Esophagus muscularis mucosa (tissue), 4 donors: ENCODE measurements at places on chromosomes 7 and 10.

DNA sequence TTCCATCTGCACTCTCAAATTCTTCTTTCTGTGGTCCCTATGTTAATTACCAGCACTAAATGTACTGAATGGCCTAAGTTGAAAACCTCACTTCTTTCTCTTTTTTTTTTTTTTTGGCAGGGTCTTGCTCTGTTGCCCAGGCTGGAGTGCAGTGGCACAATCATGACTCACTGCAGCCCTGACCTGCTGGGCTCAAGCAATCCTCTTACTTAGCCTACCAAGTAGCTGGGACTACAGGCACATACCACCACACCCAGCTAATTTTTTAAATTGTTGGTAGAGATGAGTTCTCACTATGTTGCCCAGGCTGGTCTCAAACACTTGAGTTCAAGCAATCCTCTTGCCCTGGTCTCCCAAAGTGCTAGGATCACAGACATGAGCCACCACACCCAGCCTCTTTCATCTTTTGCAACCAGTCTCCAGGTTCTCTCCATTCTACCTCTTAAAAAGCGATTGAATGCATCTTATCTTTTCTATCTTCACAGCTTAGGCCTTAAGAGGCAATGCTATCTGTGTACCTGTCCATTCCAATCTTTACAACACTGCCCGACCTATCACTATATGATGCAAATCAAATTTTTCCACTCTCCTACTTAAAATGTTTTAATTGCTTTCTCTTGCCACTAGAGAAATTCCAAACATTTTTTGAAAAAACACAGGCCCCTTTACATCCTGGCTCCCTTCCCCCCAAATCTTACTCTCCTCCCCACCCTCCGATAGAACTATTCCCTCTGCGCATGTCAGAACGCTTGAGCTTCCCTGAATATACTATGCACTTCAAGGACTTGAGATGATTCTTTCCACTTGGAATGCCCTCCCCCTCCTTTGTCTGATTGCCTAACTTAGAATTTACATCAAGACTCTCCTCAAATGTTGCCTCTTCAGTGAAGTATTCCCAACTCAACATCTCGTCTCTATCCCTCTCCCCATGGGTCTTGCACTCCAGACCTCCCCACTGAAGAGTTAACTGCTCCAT lies 6.0 kb downstream of the ICA1 start:
- DNase-seq = no peak

DNA sequence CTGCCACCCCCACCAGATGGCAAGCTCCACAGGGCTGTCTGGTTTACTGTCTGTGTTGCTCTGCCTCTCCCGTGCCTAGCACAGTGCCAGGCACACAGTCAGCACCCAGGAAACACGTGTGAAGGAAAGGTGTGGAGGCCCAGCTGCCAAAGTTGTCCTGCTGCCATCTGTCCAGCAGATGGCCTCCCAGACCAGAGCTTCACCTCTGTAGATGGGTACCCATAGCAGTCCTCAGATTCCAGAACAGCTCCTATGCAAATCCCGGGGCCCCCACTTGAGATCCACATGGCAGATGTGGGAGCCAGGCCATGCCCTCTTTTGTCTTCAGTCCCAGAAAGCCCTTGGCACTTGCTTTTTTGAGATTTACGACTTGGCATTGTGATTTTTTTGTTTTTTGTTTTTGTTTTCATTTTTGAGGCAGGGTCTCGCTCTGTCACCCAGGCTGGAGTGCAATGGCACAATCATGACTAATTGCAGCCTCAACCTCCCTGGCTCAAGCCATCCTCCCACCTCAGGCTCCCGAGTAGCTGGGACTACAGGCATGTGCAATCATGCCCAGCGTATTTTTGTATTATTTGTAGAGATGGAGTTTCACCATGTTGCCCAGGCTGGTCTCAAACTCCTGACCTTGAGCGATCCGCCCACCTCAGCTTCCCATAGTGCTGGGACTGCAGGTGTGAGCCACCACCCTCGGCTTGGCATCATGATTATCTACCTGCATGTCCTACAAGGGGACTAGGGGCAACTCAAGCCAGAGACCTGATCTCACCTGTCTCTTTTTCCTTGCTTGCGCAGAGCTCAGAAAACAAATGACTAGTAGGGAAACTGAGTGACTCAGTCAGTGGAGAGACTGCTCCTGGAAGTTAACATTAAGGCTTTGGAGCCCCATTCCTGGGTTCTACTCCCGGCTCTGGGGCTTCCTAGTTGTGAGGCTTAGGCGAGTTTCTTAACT lies 16.9 kb upstream of the PALD1 start:
- no peak for DNase-seq

DNA sequence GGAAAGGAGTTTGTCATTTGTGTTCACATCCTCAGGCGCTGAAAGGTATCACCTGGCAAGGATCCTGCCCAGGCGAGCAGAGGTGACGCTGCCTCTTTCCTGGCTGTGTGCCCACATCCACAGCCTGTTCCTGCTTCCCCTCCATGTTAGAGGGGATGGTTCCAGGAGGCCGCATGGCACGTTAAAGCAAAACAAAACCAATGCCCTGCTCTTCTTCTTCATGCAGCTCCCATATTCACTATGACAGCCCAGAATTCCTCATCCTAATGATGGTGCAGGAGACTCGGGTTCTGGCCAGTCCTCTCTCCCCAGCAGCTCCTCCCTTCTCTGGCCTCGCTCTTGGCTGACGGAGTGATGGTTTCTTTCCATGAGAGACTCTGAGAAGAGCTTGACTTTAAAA lies 678.5 kb upstream of the ANKRD30A start:
- no peak for DNase-seq

GRCh38 chr7:67764289-67764688 lies 767.7 kb downstream of the TYW1 start:
- DNase-seq = no peak

DNA sequence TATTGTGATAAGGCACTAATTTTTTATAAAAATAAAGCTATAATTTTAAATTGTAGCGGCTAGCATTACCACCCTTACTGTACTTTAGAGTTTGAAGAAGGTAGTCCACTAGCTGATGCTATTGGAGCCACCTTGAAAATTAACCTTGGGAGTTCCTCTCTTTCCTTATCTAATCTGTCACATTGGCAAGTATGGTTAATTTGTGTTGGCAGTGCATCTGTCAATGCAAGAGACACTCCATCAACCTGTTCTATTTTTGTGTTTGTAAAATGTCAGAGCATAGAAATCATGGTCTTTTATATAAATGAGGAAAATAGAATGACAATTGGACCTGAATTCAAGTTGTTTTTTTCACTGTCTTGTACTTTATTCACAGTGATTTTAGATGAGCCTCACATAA lies 20.5 kb downstream of the GLCCI1 start:
- DNase-seq = no peak

DNA sequence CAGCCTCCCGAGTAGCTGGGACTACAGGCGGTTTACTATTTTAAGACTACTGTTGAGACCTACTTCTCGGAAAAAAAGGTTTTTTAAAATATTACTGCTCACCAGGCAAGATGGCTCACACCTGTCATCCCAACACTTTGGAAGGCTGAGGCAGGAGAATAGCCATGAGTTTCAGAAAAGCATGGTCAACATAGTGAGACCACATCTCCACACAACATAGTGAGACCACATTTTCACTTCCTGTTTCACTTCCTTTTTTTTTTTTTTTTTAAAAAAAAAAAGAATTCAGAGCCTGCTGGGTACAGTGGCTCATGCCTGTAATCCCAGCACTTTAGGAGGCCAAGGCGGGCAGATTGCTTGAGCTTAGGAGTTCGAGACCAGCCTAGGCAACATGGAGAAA lies 46.5 kb downstream of the SVOPL start:
- DNase-seq = no peak

DNA sequence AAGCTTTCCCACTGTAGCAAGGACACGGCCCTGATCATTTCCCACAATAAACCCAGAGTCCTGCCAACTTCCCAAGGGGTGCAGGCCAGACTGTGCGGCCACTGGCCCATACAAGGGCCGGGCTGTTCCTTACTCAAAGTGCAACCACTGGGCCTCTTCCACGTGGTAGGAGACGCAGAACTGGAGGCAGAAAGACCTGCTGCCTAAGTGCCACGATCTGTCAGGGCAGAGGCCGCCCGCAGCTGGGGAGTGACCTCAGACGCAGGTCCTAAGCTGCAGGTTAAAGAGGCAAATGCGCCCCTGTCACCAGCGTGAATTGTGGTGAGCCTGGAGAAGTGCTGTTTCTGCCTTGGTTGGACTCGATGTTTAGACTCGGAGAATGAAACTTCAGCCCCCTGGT lies 26.2 kb downstream of the GPER1 start:
- DNase-seq = no peak

GRCh38 chr10:74738985-74739567 lies 87.3 kb upstream of the KAT6B start:
- peak; percentile 85 for DNase-seq

- DNase-seq = no peak
Measured at GRCh38 chr10:61020420-61021158, 76.6 kb upstream of the RHOBTB1 start.
